ENCODE measurements at places on chromosomes 12 and 14. TPM values are rescaled to one million over a fixed set of nuclear protein-coding genes. Genes with fewer than 3 reads are reported as not detected.
A peak's percentile ranks its signal among the peaks of the same experiment; 100 is the strongest.

Gene FGF23
- total RNA-seq, result not detected

Gene FBRSL1
- 80.2 TPM for total RNA-seq

Gene FRMD6
- 5.9 TPM for total RNA-seq

Gene EGLN3
- 11.2 TPM for total RNA-seq

Gene CDC42BPB
- 1.6 TPM for total RNA-seq

Gene KRT85
- total RNA-seq, result not detected

Gene C3AR1
- 0.60 TPM for total RNA-seq

Gene HNRNPC
- 958 TPM for total RNA-seq

Gene TSPAN11
- total RNA-seq, result not detected

Gene OGFOD2
- 18.0 TPM for total RNA-seq

Gene AHSA1
- 370 TPM for total RNA-seq

Gene SPIC
- total RNA-seq, result not detected

Gene OVCH1
- not detected for total RNA-seq

Gene CHFR
- 65.6 TPM for total RNA-seq

- no peaks in the 10 kb centered on the region for H3K36me3 ChIP-seq
- DNase-seq, result no peak
- no peak overlapping the region for H3K27ac ChIP-seq
- H3K4me3 ChIP-seq, result no peak overlapping the region
- peaks cover 11% of the 10 kb centered on the region for H3K4me1 ChIP-seq
These were observed 285.3 kb downstream of the DPF3 start for GRCh38 chr14:72608391-72609204.

GRCh38 chr12:51000245-51000644 lies 25.9 kb downstream of the SLC11A2 start:
- DNase-seq, result no peak
- H3K4me1 ChIP-seq, result peaks cover 20% of the 10 kb centered on the region
- H3K27ac ChIP-seq, result no peak overlapping the region
- H3K4me3 ChIP-seq, result no peak overlapping the region
- H3K36me3 ChIP-seq, result peaks cover 34% of the 10 kb centered on the region

- H3K4me1 ChIP-seq, result peaks cover 25% of the 10 kb centered on the region
- H3K27me3 ChIP-seq, result no peaks in the 10 kb centered on the region
- no peak overlapping the region for H3K4me3 ChIP-seq
- H3K27ac ChIP-seq, result no peak overlapping the region
These were observed 83.4 kb upstream of the EVL start for GRCh38 chr14:99981806-99982205.

DNA sequence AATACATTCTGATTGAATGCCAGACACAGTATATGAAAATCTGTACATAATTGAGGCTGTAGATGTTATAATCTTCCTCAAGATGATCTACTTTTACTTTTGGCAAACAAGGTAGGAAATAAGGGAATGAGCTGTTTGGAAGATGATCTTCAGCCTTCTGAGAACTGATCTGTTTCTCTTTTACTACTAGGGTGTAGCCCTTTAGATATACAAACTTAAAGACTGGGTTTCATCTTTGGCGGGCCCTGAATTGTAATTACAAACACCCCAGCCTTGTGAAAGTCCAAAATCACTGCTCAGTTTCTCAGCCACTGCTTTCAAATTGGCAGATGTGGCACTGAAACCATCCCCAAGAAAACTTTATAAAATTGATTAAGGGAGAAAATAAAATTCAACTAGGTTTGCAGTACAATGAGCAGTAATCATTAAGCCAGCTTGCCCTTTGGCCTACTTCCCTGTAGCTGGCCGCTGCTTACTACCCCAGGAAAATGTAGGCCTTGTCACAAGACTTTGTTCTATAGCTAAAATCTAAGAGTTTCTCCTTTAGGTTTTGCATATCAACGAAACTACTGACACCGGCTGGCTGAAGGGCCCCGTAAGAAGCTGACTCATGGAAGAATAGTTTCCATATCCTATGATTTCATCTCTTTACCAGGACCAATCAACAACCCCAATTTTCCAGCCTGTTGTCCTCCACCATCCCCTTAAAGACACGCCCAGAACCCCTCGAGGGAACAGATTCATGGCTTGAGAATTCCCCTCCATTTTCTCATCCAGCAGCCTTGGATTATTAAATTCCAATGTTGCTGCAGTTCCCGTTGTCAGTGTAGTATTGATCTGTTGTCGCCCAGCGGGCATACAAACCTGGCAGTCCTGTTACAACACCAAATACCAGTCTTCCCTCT lies 210.8 kb downstream of the PCNX1 start:
- no peak overlapping the region for H3K4me3 ChIP-seq
- no peaks in the 10 kb centered on the region for H3K27me3 ChIP-seq
- peaks cover 6% of the 10 kb centered on the region for H3K36me3 ChIP-seq
- peak overlapping the region; percentile 2 for H3K27ac ChIP-seq
- peaks cover 10% of the 10 kb centered on the region for H3K4me1 ChIP-seq
- no peak for DNase-seq

DNA sequence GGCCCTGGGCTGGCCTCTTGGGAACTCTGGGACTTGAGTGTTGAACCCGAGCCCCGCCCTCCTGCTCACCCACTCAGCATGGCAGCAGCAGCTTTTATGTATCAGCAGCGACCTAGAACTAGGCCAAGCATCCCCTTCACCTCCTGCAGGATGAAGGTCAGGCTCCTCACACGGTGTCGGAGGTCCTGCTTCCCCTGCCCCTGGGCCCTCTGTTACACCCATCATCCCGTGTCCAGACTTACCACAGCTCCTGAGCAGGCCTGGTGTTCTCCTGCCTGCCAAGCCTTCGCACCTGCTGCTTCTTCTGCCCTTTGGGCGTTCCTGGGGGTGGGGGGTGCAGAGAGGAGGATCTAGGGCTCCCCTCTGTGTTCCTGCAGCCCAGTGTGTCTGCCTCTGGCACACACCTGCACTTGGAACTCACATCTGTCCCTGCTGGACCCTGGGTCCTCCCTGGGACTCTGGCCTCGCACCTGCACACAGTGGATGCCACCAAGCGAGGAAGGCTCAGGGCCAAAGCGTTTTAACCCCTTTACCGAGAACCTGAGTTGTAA lies 80.3 kb downstream of the PAPOLA start:
- no peak overlapping the region for H3K27ac ChIP-seq
- no peak for DNase-seq
- peaks cover 10% of the 10 kb centered on the region for H3K27me3 ChIP-seq
- no peaks in the 10 kb centered on the region for H3K36me3 ChIP-seq
- H3K4me1 ChIP-seq, result no peaks in the 10 kb centered on the region
- H3K4me3 ChIP-seq, result no peak overlapping the region

- no peak overlapping the region for H3K4me3 ChIP-seq
- no peaks in the 10 kb centered on the region for H3K4me1 ChIP-seq
These were observed 67.8 kb downstream of the CD163L1 start for GRCh38 chr12:7376196-7376595.

DNA sequence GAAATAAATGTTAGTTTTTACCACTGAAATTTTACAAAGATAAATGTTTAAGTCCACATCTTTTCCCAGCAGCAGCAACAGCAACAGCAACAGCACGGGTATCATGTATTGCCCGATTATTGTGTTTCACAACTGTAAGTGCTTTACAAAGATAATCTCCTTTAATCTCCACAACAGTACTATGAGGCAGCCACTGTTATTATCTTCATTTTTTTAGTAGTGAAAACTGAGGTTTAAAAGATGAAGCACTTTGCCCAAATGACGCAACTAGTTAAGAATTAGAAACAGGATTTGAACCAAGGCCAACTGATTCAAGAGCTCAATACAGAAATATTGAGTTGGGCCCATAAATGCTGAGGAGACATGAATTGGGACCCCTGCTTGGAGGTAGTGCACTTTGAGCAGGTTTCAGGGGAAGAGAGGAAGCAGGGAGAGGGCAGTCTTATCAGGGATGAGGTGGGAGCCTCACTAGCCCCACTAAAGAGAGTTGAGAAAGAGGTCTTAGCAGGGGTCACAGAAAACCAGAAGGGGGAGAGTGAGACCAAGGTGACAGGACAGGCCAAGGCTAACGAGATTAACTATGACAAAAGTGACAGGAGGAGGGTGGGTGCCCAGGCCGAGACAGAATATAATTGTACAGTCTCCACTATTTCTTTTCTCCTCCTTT lies 15.3 kb downstream of the KRT2 start:
- H3K36me3 ChIP-seq, result no peaks in the 10 kb centered on the region
- H3K4me3 ChIP-seq, result no peak overlapping the region
- no peak overlapping the region for H3K27ac ChIP-seq

GRCh38 chr14:95044463-95045105 lies 112.7 kb downstream of the DICER1 start:
- DNase-seq, result no peak
- no peaks in the 10 kb centered on the region for H3K4me1 ChIP-seq

- no peak for DNase-seq
- no peak overlapping the region for H3K4me3 ChIP-seq
- H3K27ac ChIP-seq, result no peak overlapping the region
- H3K36me3 ChIP-seq, result no peaks in the 10 kb centered on the region
- no peaks in the 10 kb centered on the region for H3K4me1 ChIP-seq
These were observed 45.4 kb downstream of the ALX1 start for GRCh38 chr12:85325442-85325841.

DNA sequence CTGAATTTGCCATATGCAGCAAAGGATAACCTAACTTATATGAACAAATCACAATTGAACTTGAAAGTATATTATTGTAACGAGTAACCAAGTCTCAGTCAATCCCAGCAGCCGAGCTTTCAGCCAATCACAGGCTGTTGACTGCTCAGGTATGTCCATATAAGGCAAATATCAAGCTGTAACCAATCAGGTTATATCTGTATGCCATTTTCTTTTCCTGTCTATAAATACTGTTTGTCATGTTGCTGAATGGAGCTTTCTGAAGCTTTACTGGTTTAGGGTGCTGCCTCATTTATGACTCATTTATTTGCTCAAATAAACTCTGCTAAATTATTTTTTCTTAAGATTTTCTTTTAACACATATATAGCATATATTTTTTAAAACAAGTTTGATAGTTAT lies 1059.5 kb downstream of the GALC start:
- H3K4me3 ChIP-seq, result no peak overlapping the region
- H3K27me3 ChIP-seq, result no peaks in the 10 kb centered on the region
- no peak overlapping the region for H3K27ac ChIP-seq
- H3K4me1 ChIP-seq, result no peaks in the 10 kb centered on the region
- no peaks in the 10 kb centered on the region for H3K36me3 ChIP-seq

GRCh38 chr12:107957459-107957858 lies 171.6 kb upstream of the WSCD2 start:
- no peak overlapping the region for H3K4me3 ChIP-seq
- H3K27me3 ChIP-seq, result peaks cover 2% of the 10 kb centered on the region
- no peak overlapping the region for H3K27ac ChIP-seq
- H3K4me1 ChIP-seq, result no peaks in the 10 kb centered on the region
- DNase-seq, result no peak

DNA sequence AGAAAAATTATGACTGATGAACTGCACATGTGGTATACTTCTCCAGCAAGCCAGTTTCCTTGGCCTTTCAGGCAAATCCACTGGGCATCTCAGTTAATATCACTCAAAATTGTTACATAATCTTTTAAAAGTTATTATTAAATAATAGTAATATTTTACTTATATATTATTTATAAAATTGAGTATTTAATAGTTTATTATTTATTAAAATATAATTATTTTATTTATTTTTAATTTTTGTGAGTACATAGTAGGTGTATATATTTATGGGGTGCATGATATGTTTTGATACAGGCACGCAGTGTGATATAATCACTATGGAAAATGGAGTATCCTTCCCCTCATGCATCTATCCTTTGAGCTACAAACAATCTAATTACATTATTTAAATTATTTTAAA lies 384.1 kb upstream of the LRFN5 start:
- DNase-seq, result no peak
- H3K27me3 ChIP-seq, result no peaks in the 10 kb centered on the region
- H3K4me1 ChIP-seq, result no peaks in the 10 kb centered on the region
- H3K36me3 ChIP-seq, result no peaks in the 10 kb centered on the region

DNA sequence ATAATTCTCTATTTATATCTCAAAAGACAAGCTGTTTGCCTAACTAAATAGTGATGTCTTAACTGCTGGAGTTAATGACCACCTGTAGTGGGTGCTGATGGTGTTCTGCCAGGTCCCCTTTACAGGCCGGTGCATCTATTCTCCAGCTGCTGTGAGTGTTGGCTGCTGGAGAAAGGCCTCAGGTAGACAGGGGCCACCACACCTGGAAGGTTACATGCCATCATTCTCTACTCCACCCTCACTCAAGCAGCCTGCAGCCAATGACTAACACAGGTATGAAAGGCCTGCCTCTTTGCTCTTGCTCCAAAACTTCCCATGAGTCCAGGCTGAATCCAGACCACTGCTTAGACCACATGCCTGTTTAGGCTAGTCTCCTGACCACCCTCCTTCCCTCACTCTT lies 73.9 kb downstream of the RPS6KA5 start:
- H3K27ac ChIP-seq, result no peak overlapping the region
- peaks cover 25% of the 10 kb centered on the region for H3K4me1 ChIP-seq
- no peaks in the 10 kb centered on the region for H3K27me3 ChIP-seq
- DNase-seq, result no peak
- H3K36me3 ChIP-seq, result peaks cover 24% of the 10 kb centered on the region

- no peaks in the 10 kb centered on the region for H3K4me1 ChIP-seq
- H3K36me3 ChIP-seq, result no peaks in the 10 kb centered on the region
- no peak overlapping the region for H3K4me3 ChIP-seq
These were observed 125.5 kb upstream of the DCN start for GRCh38 chr12:91307957-91308670.

DNA sequence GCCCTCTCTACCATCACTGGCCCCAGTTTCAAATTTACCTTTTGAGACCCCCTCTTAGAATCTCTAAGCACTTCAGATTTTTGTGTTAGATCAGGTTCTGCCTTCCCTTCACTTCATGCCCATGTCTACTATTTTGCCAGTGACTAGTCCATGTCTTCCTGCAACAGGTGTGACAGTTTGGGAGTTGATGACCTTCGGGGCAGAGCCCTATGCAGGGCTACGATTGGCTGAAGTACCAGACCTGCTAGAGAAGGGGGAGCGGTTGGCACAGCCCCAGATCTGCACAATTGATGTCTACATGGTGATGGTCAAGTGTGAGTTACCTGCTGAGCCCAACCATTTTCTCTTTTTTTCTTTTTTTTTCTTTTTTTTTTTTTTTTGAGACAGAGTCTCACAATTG lies 5.8 kb upstream of the PA2G4 start:
- H3K27ac ChIP-seq, result no peak overlapping the region
- peaks cover 28% of the 10 kb centered on the region for H3K4me1 ChIP-seq
- H3K4me3 ChIP-seq, result no peak overlapping the region
- H3K27me3 ChIP-seq, result peaks cover 11% of the 10 kb centered on the region
- no peak for DNase-seq

- no peaks in the 10 kb centered on the region for H3K27me3 ChIP-seq
- H3K36me3 ChIP-seq, result no peaks in the 10 kb centered on the region
- DNase-seq, result no peak
- H3K4me1 ChIP-seq, result no peaks in the 10 kb centered on the region
- no peak overlapping the region for H3K27ac ChIP-seq
These were observed 48.3 kb downstream of the RFX4 start for GRCh38 chr12:106631150-106631549.

GRCh38 chr14:72943876-72944430 lies 17.7 kb downstream of the DCAF4 start:
- H3K27ac ChIP-seq, result no peak overlapping the region
- H3K27me3 ChIP-seq, result no peaks in the 10 kb centered on the region
- peaks cover 36% of the 10 kb centered on the region for H3K36me3 ChIP-seq

- peaks cover 25% of the 10 kb centered on the region for H3K27me3 ChIP-seq
- H3K4me1 ChIP-seq, result no peaks in the 10 kb centered on the region
- H3K36me3 ChIP-seq, result no peaks in the 10 kb centered on the region
- H3K4me3 ChIP-seq, result no peak overlapping the region
These were observed 171.7 kb upstream of the RTL1 start for GRCh38 chr14:101075025-101075800.

GRCh38 chr14:30874120-30874998 lies at the start of gene COCH:
Gene COCH, plus strand, starts transcription at chr14:30874559. Its CDS starts 380 bp downstream, at chr14:30874939.
- peaks cover 5% of the 10 kb centered on the region for H3K4me1 ChIP-seq
- H3K27ac ChIP-seq, result no peak within 1 kb of the TSS
- DNase-seq, result peak; percentile 3
- H3K27me3 ChIP-seq, result peaks cover 60% of the 10 kb centered on the region
- peak within 1 kb of the TSS; percentile 79 for H3K4me3 ChIP-seq
- H3K36me3 ChIP-seq, result no peaks in the 10 kb centered on the region
